ENCODE measurements at places on chromosomes 5 and 9.

GRCh38 chr5:10320793-10321192 lies 13.1 kb upstream of the CMBL start:
- no peak for DNase-seq

DNA sequence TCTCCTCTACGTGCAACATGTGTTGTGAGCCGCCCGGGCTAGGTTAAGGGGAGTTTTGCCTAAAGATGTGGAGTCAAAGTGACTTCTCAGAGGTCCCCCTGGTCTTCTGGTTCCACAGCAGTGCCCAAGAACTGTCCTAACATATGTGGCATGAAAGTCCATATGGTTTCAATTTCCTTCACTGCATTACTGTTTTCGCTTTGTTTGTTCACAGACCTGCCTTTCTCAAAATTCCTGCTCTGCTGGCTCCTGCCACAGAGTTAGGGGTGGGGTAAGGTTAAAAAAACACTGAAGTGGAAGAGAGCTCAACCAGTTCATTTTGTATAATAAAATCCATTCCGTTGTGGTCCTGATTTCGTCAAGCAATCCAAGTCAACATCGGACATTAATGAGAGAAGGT lies 289.4 kb downstream of the DMAC1 start:
- no peak for DNase-seq

DNA sequence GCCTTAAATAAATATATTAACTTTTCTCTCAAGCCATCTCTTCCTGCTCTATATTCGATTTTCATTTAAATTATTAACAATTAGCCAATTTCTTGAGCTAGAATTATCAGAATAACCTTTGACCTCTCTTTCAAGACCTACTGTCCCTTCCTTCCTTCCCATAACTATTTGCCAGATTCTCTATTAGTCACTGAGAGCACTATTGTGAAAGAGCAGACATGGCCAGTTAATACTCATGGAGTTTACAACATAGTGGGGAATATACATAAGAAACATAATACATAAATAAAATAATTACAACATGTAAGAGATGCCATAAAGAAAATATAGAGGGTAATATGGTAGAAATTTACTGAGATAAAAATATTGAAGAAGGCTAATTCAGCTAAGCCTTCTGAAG lies 72.1 kb upstream of the CHD1 start:
- no peak for DNase-seq

DNA sequence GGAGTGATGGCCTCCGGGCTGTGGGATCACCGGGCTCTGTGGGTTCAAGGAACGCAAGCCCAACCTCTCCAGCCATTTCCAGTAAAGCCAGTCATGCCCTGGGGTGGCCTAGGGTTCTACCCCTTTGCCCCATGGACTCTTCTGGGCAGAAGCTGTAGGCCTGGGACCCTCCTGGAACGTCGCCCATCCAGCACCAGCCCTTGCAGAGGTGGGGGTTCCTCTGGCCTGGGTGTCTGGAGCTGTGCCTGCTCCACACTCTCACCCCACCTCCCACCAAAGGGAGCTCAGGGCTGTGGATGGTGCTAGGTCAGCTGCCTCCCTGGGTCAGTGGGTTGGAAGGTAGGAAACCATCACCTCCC lies 1.4 kb upstream of the SLC12A7 start:
- no peak for DNase-seq

DNA sequence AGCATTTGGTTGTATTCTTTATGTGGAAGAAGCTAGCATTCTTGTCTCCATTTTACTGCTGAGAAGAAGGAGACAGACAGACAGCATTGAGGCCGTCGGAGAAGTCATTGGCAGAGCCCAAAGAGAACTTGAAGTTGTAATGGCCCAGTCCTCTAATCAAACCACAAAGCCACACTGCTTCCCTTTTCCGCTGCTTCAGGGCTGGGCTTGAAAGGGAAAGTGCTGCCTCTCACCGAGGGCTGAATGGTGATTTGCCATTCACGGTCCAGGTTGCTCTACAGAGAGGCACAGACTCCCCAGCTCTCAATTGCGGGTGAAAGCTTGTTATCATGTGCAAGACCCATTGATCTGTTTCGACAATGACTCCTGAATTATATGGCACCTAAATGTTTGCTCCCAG lies 25.6 kb upstream of the POU4F3 start:
- DNase-seq = no peak

DNA sequence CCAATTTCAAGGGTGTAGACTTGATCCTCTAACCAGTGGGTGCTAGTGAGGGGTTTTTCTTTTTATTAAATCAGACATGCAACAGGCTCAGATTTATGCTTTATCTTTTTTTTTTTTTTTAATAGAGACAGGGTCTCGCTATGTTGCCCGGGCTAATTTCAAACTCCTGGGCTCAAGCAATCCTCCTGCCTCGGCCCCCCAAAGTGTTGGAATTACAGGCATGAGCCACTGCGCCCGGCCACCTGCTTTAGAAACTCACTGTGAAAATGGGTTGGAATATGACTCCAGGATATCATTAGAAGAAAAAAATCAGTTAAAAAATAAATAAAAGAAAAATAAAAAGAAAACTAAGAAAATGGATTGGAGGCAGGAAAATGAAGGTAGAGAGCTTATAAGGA lies 50.7 kb downstream of the STOM start:
- no peak for DNase-seq

DNA sequence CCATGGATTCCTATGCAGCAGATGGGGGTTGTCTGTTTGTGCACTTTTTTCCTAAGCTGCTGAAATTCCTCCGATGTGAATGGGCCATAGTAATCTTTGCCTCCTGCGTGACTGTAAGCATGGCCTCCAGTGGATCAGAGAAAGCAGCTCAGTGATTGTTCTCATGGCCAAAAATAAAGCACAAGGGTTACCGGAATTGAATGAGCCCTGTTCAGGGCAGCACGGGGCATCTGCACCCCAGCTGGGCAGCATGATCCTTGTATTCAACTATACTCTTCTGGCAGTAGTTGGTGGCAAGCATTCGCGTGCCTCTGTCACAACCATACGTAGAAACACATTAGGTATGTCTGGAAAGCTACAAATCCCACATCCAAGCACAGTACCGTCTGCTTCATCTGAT lies 193.9 kb downstream of the RORB start:
- no peak for DNase-seq

DNA sequence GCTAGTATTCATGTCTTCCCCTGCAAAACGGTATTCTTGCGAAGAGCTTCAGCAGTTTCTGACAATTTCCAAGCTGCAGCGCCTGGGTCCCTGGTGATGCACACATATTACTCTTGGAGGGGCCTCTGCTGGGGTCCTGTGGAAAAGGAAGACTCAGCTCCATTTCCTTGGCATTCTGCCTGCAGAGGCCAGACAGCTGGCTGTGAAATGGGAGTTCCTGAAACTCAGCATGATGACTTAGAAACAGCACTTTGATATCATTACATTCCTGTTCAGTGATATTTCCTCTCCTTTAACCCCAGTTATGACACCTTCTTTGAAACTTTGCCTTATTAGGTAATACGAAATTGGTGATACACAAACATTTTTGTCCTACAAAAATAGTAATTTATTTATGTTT lies 98.5 kb downstream of the APBA1 start:
- peak; percentile 30 for DNase-seq

DNA sequence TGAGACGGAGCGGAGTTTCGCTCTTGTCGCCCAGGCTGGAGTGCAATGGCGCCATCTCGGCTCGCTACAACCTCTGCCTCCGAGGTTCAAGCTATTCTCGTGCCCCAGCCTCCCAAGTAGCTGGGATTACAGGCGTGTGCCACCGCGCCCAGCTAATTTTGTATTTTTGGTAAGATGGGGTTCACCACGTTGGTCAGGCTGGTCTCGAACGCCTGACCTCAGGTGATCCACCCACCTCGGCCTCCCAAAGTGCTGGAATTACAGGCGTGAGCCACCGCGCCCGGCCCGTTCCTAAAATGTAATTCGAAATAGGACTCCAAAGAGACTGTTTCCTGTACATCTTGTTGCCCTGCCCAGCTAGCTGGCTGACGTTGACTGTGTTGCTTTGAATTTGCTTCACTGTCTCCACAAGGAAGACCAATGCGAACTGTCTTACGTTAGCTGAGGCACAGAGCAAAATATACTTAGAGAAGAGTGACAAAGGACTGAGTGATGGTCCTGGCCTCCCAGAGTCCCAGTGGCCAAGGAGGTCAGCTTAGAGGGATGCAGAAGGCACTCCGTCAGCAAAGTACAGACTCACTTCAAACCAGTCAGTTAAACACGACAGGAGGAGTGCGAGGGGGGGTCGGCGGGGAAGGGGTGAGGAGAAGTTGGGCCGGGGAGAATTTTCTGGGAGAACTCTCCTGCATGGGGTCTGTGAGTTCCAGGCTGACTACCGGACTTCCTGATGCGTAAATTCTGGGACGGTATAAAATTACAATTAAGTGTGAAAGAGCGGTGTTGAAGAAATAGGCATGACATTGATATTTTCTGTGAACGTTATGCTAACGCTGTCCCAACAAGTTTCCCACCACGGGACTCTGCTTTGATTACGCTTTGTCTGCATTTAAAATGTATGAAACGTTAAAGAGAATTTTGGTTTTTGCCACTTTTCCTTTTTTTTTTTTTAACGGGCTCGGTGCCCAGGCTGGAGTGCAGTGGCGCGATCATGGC lies 6.8 kb upstream of the TRIM41 start:
- no peak for DNase-seq

GRCh38 chr5:10476878-10477277 lies 35.2 kb downstream of the ROPN1L start:
- no peak for DNase-seq

- no peak for DNase-seq
Measured at GRCh38 chr5:2335125-2335732, 416.2 kb downstream of the IRX2 start.

GRCh38 chr5:116487045-116487444 lies 87.6 kb downstream of the SEMA6A start:
- DNase-seq = peak; percentile 43

- DNase-seq = peak; percentile 8
Measured at GRCh38 chr5:13553896-13554295, 390.6 kb downstream of the DNAH5 start.

GRCh38 chr9:72407114-72407513 lies 42.1 kb upstream of the ZFAND5 start:
- no peak for DNase-seq

- peak; percentile 3 for DNase-seq
Measured at GRCh38 chr5:170860818-170861666, 776 bp upstream of the RANBP17 start.

- peak; percentile 8 for DNase-seq
Measured at GRCh38 chr5:83494087-83494620, 22.6 kb downstream of the VCAN start.

- DNase-seq = no peak
Measured at GRCh38 chr9:115766370-115766955, 387.1 kb upstream of the PAPPA start.

- DNase-seq = no peak
Measured at GRCh38 chr9:132238992-132239391, 77.1 kb downstream of the NTNG2 start.

DNA sequence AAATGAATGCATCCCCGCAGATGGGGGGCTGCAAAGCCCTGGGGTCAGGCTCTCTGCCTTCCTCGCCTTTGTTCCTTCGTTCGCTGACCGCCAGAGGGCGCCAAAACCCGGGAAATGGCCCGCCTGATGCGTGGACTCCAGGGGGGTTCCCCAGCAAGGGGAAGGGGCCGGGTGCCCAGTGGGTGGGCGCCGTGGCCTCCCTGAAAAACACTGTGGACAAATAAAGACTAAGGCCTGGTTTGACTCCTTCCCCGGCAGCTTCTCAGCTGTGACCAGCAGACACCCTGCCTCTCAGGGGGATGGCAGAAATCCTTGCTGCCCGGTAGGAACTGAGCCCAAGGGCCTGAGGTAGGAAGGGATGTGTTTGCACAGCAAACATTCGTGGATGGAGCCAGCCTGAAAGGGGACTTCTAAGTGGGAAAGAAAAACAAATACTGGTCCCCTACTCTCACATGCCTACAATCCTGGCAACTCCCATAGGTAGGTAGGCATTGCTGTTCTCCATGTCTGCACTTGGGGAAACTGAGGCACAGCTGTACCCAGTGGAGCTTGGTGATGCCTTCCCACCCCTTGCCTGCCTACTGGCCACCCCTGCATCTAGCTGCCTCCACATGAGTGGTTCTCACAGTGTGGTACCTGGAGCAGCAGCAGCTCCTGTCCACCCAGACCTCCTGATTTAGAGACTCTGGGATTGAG lies 57.7 kb downstream of the DUSP1 start:
- DNase-seq = no peak

DNA sequence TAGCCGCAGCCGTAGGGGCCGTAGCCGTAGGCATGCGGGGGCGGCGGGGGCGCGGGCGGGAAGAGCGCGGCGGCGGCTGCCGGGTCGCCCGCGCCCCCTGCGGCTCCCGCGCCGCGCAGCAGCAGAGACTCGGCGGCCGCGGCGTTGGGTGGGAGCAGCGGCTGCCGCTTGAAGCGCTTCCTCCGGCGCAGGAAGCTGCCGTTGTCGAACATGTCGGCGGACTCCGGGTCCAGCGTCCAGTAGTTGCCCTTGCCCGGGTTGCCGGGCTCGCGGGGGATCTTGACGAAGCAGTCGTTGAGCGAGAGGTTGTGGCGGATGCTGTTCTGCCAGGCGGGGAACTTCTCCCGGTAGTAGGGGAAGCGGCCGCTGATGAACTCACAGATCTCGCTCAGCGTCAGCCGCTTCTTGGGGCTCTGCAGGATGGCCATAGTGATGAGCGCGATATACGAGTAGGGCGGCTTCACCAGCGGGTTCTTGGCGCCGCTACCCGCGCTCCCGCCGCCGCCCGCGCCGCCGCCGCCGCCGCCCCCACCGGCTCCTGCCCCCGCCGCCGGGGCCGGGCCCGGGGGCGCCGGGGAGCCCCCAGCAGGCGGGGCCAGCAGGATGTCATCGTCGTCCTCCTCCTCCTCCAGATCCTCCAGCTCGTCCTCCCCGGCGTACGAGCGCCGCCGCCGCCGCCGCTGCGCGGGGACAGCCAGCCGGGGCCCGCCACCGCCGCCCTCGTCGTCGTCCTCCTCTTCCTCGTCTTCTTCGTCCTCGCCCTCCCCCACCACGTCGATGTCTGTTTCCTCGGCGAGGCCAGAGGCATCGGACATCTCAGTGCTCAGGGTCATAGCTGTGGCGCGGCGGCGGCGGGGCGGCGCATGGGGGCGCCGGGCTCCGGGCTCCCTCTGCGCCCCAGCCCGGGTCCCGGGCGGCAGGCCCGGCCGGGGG lies 781 bp downstream of the FOXD1 start:
- DNase-seq = no peak

GRCh38 chr5:71597001-71597400 lies 9.9 kb downstream of the MCCC2 start:
- DNase-seq = no peak

DNA sequence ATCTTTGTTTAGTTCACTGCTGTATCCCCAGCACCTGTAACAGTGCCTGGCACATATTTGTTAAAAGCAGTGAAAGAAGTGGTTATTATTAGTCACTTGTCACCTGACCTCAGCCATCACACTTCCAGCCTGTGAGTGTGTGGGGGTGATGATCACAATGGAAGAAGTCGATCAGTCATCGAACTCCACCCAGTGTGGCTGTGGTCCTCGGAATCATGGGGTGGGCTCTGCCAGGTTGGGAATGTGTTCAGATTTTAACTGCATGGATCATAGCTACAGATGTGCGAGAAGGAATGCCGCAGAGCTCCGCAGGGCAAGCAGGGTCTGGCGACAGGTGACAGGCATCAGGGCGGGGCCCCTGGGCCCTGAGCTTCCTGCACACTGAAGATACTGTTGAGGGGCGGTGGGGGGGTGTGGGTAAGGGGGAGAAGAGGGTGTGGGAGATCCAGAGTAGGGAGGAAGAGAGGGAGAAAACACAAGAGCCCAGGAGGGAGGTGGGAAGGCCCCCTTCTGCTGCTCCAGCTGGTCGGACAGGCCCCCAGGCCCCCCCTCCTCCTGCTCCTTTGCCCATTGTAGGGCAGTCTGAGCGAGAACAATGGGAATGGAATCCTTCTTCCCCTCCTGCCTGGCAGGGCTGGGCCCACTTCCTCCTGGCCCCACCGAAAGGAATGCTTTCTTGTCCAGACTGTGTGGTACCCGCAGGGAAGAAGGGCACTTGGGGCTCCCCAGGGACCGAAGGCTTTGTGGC lies 89.6 kb downstream of the SPRY4 start:
- no peak for DNase-seq
